ENCODE measurements at places on chromosomes 16 and 17. TPM values are rescaled to one million over a fixed set of nuclear protein-coding genes. Genes with fewer than 3 reads are reported as not detected.

DNA sequence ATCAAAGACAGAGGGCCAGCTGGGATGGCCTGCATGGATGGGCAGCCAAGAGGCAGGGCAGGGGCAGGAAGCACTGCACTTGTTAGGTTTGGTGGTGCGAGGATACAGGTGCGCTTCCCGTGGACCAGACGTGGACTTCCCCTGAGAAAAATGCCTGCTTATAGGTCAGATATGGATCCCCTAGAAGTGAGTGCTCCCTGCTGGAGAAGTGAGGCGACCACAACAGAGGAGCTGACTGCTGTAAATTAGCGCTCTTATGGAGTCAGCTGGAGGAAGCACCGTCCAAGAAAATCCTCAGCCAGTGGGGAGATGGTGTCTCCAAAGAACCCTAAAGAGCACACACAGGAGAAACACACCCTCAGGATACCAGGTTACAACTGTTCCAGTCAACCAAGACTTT is 27.7 kb upstream of the CCDC182 start:
- no peak overlapping the region for H3K27ac ChIP-seq
- no peak for DNase-seq
- peaks cover 15% of the 10 kb centered on the region for H3K27me3 ChIP-seq
- H3K4me3 ChIP-seq, result no peak overlapping the region
- H3K36me3 ChIP-seq, result no peaks in the 10 kb centered on the region

DNA sequence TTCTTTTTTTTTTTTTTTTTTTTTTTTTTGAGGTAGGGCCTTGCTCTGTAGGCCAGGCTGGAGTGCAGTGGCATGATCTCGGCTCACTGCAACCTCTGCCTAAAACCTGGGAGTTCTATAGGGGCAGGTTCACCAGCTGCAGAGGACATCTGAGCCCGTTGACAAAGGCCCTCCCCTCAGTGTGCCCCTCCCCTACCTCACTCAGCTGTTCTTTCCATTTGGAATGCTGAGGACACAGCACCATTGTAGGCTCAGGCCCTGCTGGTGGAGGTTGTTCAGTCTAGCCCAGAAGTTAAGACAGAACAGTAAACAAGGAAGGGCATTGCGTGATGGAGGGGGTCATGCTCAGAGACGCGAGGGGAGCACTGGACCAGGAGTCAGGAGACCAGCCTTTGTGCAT is 21.8 kb upstream of the KIF19 start:
- no peak overlapping the region for H3K4me3 ChIP-seq
- peaks cover 2% of the 10 kb centered on the region for H3K27me3 ChIP-seq
- H3K36me3 ChIP-seq, result no peaks in the 10 kb centered on the region
- no peaks in the 10 kb centered on the region for H3K4me1 ChIP-seq
- DNase-seq, result no peak

- no peak for DNase-seq
- H3K4me1 ChIP-seq, result no peaks in the 10 kb centered on the region
- H3K36me3 ChIP-seq, result no peaks in the 10 kb centered on the region
These were observed 74.6 kb upstream of the ZNF750 start for GRCh38 chr17:82914375-82914774.

DNA sequence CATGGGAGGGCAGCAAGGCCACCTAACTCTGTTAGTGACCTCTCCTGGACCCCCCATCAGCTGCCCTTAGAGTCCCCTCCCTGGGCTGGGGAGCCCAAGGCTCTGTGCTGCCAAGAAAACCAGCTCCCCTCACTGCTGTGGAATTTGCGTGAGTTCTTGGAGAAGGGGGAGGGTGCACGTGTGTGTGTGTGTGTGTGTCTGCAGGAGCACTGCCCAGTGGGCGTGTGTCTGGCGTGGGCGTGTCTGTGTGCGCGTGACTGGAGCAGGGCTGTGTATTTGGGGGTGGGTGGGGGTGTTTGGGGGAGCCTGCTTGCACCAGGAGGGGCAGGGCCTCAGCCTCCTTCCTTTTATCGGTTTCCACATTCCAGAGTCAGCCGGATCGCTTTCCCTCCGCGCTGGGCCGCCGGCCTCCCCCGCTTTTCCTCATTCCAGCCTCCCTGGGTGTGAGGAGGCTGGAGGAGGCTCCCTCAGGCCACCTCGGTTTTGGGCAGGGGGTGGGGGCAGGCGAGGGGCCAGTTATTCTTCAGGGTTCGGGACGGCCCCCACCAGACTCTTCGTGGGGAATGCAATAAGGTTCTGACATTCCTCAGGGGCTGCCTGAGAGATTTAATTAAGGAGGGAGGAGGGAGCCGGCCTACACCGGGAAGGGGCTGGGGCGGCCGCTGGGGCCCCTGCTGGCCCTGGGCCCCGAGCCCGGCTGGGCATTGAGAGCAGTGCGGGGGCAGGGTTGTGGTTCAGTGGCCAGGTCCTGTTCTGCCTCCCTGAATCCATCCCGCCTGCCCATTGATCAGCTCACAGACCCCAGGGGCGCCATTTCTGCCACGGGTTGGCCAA is 2.5 kb downstream of the VASN start:
- DNase-seq, result peak; percentile 64
- no peaks in the 10 kb centered on the region for H3K36me3 ChIP-seq
- H3K4me3 ChIP-seq, result no peak overlapping the region
- H3K27me3 ChIP-seq, result no peaks in the 10 kb centered on the region
- peak overlapping the region; percentile 83 for H3K27ac ChIP-seq

Gene ADAM11
- total RNA-seq, result 0.48 TPM
